Peyer's patch (tissue), 4 donors: ENCODE measurements at places on chromosomes 11 and 22. TPM values are rescaled to one million over a fixed set of nuclear protein-coding genes. Genes with fewer than 3 reads are reported as not detected.

LUZP2 gene
- not detected for total RNA-seq

GPR83 gene
- not detected for total RNA-seq

TCF20 gene
- total RNA-seq = 43.8 TPM

TMPRSS5 gene
- total RNA-seq = 1.5 TPM

KCNK7 gene
- total RNA-seq = not detected

EMID1 gene
- 2.5 TPM for total RNA-seq

- peak; percentile 78 for DNase-seq
Observed at GRCh38 chr11:72613977-72614376, 60.2 kb downstream of the PDE2A start.

GRCh38 chr22:47062126-47062525, 299.7 kb downstream of the TBC1D22A start:
- no peak for DNase-seq

- peak; percentile 4 for DNase-seq
Observed at GRCh38 chr11:65172600-65172999, 2.6 kb downstream of the SPDYC start.

DNA sequence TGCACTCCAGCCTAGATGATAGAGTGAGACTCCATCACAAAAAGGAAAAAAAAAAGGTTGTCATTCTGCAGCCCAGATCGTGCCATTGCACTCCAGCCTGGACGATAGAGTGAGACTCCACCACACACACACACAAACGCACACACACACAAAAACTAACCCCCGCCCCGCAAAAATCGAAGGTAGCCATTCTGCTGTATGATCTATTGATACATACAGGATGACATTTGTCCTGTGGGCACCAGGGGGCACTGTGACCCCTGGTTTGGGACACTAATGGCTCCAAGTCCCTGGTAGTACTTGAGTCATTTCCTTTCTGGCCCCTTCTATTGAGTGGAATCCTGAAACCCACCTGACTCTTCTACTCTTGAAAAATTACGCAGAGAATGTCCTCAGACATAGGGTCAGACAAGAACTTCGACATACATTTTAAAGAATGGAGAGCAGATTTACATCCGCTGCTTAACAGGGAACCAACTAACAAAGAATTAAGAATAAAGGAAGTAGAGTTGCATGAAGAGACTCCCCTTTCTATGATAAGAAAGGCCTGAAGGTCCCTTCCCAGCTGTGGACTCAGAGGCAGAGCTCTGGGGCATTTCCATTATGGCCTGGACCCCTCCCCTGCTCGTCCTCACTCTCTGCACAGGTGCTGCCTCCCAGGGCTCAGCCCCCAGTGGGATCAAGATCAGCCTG, 35.0 kb upstream of the PRAME start:
- DNase-seq = peak; percentile 65

GRCh38 chr11:27187075-27187847, 146.6 kb downstream of the BBOX1 start:
- DNase-seq = no peak

DNA sequence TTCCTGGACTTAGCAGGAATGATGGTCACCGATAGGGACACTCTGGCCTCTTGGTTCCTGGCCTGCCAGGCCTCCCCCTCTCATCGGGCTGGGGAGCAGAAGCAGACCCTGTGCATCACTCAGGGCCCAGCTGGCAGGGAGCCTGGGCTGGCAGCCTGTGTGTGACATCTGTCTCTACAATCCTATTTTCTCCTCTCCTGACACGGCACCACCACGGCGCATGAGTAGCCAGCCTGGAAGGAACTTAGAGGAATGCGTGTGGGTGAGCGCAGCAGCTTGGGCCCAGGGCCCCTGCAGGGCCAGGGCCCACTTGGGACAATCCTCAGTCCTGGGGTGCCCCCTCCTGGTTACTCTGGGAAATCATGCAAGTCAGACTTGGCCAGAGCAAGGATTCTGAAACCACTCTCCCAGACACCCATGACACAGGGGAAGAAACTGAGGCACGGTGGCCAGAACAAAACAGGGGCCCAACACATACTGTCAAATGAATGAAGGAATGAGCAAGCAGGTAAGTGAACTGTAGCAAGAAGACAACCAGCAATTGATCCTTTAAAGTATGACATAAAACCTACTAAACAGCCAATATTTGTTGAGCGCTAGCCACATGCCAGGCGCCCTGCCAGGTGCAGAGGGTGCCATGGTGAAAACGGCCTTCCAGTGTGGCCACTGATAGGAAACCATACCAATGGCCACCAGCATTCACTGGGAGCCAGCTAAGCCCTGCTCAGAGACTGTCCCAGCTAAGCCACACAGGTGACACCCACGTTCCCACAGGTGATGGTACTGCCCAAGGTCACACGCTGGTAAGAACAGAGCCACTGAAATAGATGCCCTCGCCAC, 13.3 kb downstream of the RSPH14 start:
- DNase-seq = peak; percentile 76

DNA sequence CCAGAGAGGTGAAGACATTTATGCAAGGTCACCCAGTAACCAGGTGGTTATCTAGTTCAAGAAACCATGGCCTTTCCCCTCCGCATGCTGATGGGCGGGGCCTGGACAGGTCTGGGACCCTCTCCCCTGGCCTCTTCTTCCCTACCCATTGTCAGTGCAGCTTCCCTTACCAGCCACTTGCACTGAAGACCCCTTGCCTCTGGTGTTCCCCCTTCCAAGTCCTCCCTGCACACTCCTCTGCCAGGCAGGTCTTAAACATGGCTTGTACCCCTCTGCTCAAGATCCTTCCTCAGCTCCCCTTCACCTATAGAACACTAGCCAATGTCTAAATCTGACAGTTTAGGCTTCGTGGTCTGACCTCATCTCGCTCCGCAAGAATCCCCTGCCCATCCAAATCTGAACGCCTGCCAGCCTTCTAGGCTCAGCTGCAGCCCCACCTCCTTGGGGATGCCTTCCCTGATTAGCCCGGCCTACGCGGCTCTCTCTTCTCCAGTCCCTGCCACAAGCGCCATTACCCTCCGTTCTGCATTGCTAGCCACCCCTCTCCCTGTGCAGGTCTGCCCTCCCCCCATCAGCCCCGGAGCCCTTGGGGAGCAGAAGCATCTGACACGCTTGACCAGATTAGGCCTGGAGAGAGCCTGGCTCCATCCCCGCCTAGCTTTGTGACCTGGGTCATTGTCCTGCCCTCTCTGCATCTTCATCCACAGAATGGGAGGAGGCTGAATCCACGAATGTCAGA, 213.8 kb downstream of the DSCAML1 start:
- DNase-seq = peak; percentile 21

GRCh38 chr11:130599073-130599654, 150.7 kb downstream of the ADAMTS15 start:
- peak; percentile 71 for DNase-seq

GRCh38 chr11:4682623-4683419, 14.8 kb downstream of the OR51E2 start:
- DNase-seq = no peak

GRCh38 chr11:75174781-75175370, 24.0 kb downstream of the SLCO2B1 start:
- DNase-seq = no peak

DNA sequence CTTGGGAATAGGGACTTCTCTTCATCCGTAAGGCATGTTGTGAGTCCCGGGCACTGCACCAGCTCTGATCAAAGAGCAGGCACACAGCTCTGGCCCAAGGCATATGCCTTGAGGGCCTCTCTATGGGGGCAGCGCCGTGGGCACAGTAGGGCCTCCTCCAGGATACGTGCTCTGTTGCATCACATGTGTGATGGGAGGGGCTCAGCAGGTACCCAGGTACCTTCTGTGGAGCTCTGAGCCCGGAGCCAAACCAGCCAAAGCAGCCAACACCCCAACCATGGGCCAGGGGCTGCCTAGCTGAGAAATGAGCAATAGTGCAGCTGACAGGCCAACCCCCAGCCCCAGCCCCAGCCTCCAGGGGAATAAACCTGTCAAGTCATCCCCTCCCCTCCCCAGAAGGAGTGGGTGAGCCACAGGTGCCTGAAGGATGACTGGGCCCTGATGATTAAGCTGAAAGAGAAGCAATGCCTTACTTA, 79.7 kb upstream of the SHISAL1 start:
- DNase-seq = peak; percentile 22

GRCh38 chr11:47469361-47470179, 20.6 kb upstream of the RAPSN start:
- DNase-seq = no peak

- no peak for DNase-seq
Observed at GRCh38 chr11:46237248-46238077, 40.0 kb upstream of the CREB3L1 start.

DNA sequence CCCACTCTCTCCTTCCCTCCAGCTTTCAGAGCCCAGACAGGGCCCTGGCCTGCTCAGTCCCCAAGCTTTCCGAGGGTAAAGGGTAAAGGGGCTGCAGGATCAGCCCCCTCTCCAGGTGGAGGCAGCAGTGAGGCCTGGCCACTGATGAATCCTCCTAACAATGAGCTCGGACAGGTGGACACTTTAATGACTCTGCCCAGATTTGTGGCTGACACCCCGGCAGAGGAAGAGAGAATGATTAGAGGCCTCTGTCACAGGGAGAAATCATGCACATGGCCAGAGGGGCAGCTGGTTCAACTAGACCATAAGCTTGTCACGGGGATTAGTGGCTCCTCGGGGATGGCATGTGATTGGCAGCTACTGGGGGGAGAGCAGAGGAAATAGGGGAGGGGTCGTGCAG, 587.5 kb upstream of the B3GAT1 start:
- DNase-seq = no peak

- DNase-seq = no peak
Observed at GRCh38 chr11:57155400-57155799, 26.4 kb upstream of the LRRC55 start.

GRCh38 chr11:61173456-61173855, 12.2 kb upstream of the VPS37C start:
- DNase-seq = no peak

DNA sequence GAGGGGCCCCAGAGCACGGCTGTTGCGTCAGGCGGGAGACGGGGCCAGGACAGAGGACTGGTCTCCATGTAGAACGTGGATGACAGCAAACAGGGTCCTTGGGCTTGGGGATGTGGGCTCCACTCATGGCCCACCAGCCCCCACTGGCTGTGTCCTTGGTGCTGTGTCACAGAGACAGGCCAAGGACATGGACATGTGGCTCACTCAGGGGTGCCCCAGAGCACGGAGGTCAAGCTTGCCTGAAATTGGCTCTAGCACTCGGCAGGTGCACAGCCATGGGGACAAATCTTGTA, 14.4 kb downstream of the FADS2 start:
- no peak for DNase-seq

DNA sequence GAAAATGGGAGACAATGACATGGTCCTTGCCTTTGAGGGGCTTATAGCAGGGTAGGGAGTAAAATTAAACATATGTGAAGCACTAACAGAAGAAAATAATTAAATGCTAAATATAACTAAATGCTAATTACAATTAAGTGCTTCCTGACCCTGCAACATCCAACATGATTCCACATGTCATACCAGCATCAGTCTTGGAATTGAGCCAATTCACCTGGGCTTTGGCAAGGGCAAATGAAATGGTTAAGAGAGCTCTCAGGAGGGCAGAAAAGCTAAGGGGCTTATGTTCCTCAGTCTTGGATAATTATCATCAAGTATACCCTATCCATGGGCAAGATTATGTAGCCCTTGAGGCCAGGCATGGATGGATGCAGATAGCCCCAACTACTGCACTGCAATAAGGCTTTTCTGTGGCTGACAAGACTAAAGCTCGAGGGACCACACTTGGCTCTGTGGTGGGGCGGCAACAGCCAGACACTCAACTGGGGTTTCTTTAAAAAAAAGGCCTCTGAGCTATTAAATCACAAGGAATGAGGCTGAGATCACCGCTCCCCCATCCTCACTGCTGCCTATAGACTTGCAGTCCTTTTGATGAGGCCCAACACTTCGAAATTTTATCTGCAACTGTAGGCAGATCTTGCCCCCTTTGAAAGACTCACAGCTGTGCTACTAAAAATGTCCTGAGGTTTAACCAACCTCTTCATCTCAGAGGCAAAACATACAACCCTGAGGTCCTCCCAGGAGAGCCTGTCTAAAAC, 39.0 kb downstream of the IL18BP start:
- DNase-seq = no peak

- DNase-seq = no peak
Observed at GRCh38 chr11:119194811-119195440, 9.7 kb downstream of the NHERF4 start.

DNA sequence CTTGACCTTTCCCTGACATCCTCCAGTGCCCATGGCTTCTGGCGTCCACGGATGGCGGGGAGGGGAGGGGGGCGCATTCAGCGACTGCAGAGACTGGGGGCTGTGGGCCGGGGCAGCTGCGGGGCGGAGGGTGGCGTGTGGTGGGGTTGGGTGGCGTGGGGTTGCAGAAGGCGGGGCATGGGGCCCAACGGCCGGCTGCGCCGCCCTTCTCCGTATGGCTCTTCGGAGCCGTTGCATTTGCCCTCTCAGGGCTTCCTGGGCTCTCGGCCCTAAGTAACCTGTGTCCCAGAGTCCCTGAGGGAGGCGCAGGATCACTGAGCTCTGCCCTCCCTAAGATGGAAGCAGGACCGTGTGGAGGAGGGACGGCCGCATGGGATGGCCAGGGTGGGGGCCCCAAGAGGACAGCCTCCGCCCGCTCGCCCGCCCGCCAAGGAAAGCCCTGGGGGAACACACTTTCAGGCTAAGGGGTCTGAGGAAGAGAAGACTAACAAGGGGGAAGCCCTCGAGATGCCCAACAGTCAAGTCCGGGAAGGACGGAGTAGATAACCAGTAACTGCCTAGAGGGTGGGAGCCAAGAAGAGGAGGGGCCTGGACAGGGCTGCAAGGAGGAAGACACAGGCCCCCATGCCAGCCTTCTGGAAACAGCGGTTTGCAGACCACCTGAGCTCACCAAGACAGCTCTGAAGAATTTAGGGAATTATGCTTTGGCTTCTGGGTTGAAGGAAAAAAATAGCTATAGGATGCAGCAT, 9.2 kb upstream of the AIFM3 start:
- peak; percentile 79 for DNase-seq
